NCI-H2171 treated with DMSO at 0.1 percent for 48 hours (cell line): ENCODE measurements at places on chromosomes 3 and 15.

DNA sequence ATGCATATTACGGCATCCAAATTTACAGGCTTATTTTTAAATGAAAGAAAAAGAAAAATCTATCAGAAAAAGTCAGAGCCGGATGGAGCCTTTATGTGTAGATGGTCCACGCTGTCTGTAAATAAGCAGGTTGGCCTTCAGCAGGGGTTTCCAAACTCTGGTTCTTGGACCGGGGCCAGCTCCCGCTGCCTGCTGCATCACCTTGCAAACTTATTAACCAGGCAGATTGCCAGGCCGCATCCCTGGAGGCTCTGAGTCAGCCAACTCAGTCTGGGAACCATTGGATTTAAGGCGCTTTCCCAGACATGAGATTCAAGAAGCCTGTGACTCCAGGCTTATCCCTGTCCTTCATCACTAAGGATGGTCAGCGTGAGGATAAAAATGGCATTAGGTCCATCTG, 212.4 kb downstream of the OPA1 start:
- DNase-seq: peak; percentile 91

GRCh38 chr15:77036537-77037387, 34.1 kb downstream of the TSPAN3 start:
- no peak for DNase-seq

DNA sequence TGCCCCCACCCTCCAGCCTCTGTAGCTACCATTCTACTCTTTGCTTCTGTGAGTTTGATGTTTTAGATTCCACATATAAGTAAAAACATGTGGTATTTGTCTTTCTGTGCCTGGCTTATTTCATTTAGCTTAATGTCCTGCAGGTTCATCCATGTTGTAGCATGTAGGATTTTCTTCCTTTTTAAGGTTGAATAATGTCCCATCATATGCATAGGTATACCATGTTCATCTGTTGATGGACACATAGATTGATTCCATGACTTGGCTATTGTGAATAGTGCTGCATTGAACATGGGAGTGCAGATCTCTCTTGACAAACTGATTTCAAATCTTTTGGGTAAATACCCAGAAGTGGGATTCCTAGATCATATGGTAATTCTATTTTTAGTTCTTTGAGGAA, 11.8 kb downstream of the THSD4 start:
- DNase-seq: no peak

GRCh38 chr3:127783642-127784160, 38.6 kb downstream of the MGLL start:
- peak; percentile 87 for DNase-seq

GRCh38 chr3:50401978-50402595, 42.8 kb upstream of the TMEM115 start:
- no peak for DNase-seq
